Epithelial cell of prostate (primary cell): ENCODE measurements at places on chromosomes 4 and X.

DNA sequence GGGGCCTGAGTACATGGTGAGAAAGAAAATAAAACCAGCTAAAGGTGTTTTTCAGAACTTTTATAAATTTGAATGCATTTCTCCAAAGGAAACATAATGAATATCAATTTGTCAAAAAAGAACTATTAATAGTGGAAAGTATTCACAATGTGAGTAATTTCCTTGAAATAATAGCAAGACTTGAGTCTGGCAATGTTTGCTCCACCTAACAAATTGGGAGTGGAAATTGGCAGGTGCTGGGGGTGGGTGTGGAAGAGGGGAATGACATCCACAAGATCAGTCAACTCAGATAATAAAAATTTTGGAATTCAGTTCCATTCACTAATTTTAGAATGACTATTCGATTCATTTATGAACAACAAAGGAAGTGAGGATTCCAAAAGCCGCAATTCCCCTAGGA lies 884.8 kb upstream of the SLIT2 start:
- DNase-seq, result no peak

DNA sequence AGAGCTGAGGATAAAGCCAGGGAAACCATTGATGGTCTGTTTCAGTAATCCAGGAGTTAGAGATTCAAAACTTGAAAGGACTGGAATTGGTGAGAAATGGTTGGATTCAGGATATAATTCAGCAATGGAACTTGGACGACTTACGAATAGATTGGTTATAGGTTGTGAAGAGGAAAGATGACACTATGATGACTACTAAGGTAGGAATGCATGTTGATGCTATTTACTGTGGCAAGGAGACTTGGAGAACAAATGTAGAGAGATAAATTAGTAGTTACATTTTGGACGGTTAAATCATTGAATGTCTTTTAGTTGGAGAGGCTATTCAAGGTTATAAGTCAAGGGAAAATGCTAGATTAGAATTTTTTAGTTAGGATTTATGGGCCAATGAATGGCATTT lies 365.4 kb upstream of the TECRL start:
- DNase-seq, result no peak

DNA sequence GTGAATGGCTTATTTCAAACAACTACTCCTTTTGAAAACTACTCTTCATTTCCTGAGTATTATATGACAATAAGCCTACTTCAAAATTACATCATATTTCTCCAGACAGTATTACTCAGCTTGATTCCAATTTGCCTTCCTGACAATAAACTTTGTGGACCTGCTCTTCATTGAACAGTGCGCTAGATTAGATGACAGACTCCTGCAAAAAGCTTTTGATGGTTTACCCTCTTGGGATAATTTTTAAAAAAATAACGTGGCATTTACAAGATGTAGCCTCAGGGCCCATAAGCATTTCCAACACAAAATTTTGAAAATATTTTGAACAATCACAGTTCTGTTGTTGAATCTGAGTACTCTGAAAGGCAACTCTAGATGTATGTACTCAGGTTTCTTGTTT lies 25.9 kb downstream of the MGAT4D start:
- DNase-seq, result no peak

DNA sequence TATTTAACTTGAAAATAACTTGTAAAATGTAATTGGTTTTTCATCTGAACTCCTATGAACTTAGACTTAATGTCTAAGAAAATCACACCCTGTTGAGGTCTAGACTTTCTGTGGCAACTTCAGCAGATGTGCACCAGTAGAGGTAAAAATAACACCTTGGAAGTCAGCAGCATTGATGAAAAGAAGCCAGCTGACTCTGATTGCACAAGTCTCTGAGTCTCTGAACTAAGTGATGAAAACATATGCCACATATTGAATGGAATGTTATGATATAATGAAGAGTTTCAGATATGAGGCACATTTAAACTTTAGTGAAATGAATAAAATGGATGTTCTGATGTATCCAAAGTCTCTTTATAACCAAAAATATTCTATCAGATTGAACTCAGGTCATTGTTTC lies 155.4 kb downstream of the GPM6A start:
- DNase-seq, result no peak
